ENCODE measurements at places on chromosomes 1 and 21. TPM values are rescaled to one million over a fixed set of nuclear protein-coding genes. Genes with fewer than 3 reads are reported as not detected.

- no peaks in the 10 kb centered on the region for H3K4me1 ChIP-seq
- no peaks in the 10 kb centered on the region for H3K27me3 ChIP-seq
- H3K4me3 ChIP-seq = no peak overlapping the region
- DNase-seq = peak; percentile 79
- no peak overlapping the region for H3K27ac ChIP-seq
- H3K36me3 ChIP-seq = no peaks in the 10 kb centered on the region
These were observed 604.8 kb upstream of the CXADR start for GRCh38 chr21:16908077-16908476.

GRCh38 chr1:232648316-232648715 is 18.4 kb upstream of the SIPA1L2 start:
- no peaks in the 10 kb centered on the region for H3K4me1 ChIP-seq
- no peaks in the 10 kb centered on the region for H3K36me3 ChIP-seq
- DNase-seq = peak; percentile 44
- H3K27me3 ChIP-seq = peaks cover 3% of the 10 kb centered on the region
- no peak overlapping the region for H3K4me3 ChIP-seq
- H3K27ac ChIP-seq = no peak overlapping the region

DNA sequence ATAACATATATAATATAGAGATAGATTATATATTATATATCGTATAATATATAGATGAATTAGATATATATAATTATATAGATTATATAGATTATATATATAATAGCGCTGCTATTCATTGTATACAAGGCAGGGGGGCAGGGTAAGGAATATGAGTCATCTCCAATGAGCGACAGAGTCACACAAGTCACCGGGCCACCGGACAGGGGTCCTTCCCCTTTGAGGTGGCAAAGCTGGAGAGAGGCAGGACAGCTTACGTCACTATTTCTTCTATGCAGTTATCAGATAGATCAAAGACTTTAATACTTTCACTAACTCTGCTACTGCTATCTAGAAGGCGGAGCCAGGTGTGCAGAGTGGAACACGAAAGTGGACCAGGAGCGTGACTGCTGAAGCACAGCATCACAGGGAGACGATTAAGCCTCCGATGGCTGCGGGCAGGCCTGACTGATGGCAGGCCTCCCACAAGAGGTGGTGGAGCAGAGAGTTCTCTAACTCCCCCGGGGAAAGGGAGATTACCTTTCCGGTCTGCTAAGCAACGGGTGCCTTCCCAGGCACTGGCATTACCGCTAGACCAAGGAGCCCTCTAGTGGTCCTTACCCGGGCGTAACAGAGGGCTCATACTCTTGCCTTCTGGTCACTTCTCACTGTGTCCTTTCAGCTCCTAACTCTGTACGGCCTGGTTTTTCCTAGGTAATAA is 2154.7 kb downstream of the MRPL39 start:
- no peak overlapping the region for H3K4me3 ChIP-seq
- no peaks in the 10 kb centered on the region for H3K36me3 ChIP-seq
- H3K27me3 ChIP-seq = no peaks in the 10 kb centered on the region
- DNase-seq = no peak

GRCh38 chr1:52533713-52534112 is 19.2 kb downstream of the TUT4 start:
- DNase-seq = no peak
- H3K4me1 ChIP-seq = no peaks in the 10 kb centered on the region
- H3K4me3 ChIP-seq = no peak overlapping the region
- H3K27me3 ChIP-seq = no peaks in the 10 kb centered on the region
- H3K27ac ChIP-seq = no peak overlapping the region
- H3K36me3 ChIP-seq = no peaks in the 10 kb centered on the region

DNA sequence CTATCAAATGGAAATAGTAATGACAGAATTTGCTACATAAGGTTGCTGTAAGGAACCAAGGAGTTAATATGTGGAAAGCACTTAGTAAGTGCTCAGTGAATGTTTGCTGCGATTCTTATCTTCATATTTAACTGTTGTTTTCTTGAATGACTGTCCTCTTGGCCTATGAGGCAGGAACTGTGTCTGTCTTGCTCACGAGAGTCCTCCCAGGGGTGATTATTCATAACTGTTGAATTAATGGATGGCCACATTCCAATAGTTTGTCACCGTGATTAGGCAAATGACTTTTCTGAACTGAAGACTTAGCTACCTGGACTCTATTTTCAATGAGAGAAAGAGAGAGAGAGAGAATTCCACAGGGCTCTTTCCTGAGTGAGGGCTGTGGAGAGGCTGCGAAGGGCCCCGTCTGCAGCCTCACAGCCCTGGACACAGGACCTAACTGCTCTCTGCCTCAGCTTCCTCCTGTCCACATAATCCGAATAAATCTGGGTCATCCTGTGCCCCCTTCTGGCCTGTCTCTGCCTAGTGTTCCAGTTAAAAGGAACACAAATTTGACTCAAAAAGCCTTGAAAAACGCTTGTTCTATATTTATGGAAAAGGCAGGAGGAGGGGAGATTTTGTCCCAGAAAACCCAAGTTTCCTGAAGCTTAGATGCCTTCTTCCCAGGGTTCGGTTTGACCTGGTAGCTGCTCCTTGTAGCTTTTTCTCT is 8.5 kb downstream of the EDN2 start:
- H3K27me3 ChIP-seq = peaks cover 4% of the 10 kb centered on the region
- peak; percentile 67 for DNase-seq
- no peak overlapping the region for H3K27ac ChIP-seq
- no peak overlapping the region for H3K4me3 ChIP-seq
- H3K36me3 ChIP-seq = no peaks in the 10 kb centered on the region
- H3K4me1 ChIP-seq = peaks cover 17% of the 10 kb centered on the region

DNA sequence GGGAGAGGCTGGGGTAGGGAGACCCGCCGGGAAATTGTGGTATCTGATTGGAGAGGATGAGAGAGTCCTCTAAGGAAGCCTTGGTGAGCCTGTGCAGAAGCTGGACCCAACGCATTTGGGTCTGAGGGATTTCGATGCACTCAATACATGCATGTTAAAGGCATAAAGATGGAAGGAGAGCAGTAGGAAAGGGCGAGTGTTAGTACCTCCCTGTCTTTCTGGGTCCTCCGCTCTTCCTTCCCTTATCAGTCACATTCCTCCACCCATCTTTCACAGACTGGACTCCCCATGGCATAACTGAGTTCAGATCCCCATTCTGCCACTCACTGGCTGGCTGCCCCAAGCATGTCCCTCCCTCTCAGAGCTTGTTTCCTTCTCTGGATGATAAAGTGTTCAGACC is 7.3 kb downstream of the RGS16 start:
- H3K27me3 ChIP-seq = no peaks in the 10 kb centered on the region
- no peak for DNase-seq
- no peak overlapping the region for H3K27ac ChIP-seq
- no peaks in the 10 kb centered on the region for H3K4me1 ChIP-seq
- H3K4me3 ChIP-seq = no peak overlapping the region

DNA sequence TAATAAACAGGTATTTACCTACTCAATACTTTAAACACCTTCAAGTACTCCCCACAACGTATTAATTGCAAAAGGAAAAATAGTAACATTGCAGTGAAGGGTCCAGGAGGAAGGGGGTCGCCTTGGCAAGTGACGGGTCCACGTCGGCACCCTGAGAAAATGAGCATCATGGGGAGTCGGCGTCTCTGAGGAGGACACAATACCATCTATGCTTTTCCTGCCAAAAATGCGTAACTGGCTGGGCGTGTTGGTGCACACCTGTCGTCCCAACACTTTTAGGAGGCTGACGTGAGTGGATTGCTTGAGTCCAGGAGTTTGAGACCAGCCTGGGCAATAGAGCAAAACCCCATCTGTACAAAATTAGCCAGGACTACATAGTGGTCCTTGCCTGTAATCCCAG is 7.3 kb downstream of the FTCD start:
- no peak overlapping the region for H3K4me3 ChIP-seq
- no peak for DNase-seq
- no peaks in the 10 kb centered on the region for H3K36me3 ChIP-seq
- H3K27ac ChIP-seq = no peak overlapping the region
- peaks cover 5% of the 10 kb centered on the region for H3K4me1 ChIP-seq

DNA sequence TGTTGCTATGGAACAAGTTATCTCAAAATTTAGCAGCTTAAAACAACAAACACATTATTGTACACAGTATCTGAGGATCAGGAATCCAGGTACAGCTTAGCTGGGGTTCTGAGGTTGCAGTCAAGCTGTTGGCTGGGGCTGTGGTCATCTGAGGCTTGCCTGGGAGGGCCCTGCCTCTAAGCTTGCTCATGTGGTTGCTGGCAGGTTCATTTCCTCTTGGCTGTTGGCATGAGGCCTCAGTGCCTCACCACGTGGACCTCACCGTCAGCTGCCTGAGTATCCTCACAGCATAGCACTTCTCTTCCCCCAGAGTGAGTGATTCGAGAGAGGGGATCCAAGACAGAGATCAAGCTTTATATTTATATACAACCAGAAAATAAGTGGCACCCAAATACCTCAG is 18.6 kb downstream of the NTPCR start:
- no peaks in the 10 kb centered on the region for H3K36me3 ChIP-seq
- no peak overlapping the region for H3K27ac ChIP-seq
- H3K4me1 ChIP-seq = no peaks in the 10 kb centered on the region
- no peak overlapping the region for H3K4me3 ChIP-seq

DNA sequence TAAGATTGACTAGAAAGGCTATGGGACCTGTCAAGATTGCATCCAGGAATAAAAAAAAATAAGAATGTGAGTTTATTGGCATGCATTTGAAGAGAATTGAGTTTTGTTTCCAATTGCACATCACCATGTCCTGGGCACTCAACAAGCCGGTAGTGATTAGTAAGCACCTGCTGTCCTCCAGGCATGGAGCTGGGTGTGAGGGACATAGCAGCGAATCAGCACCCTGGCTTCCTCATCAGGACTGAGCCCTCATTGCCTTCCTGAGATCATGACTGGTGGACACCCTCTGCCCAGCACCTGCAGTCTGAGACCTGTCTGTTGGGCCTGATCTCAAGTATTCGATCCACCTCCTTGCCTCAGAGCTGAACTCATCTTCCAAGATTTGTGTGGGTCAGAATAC is 26.8 kb downstream of the S100A6 start:
- no peaks in the 10 kb centered on the region for H3K36me3 ChIP-seq
- H3K27ac ChIP-seq = no peak overlapping the region
- peaks cover 21% of the 10 kb centered on the region for H3K4me1 ChIP-seq

DNA sequence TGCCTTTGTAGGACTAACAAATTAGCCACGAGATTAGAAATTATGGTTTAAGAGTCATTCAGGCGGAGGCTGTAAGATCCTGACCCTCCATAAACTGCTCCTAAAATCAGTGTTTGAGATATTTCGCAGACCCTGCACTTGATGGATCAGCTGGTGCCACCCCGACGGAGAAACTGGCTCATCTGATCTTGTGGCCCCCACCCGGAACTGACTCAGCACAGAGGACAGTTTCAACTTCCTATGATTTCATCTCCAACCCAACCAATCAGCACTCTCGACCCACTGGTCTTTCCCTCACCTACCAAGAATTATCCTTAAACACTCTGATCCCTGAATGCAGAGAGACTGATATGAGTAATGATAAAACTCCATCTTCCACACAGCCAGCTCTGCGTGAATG is 3.7 kb upstream of the JAM2 start:
- no peak overlapping the region for H3K4me3 ChIP-seq
- H3K27ac ChIP-seq = no peak overlapping the region
- DNase-seq = no peak
- no peaks in the 10 kb centered on the region for H3K36me3 ChIP-seq

DNA sequence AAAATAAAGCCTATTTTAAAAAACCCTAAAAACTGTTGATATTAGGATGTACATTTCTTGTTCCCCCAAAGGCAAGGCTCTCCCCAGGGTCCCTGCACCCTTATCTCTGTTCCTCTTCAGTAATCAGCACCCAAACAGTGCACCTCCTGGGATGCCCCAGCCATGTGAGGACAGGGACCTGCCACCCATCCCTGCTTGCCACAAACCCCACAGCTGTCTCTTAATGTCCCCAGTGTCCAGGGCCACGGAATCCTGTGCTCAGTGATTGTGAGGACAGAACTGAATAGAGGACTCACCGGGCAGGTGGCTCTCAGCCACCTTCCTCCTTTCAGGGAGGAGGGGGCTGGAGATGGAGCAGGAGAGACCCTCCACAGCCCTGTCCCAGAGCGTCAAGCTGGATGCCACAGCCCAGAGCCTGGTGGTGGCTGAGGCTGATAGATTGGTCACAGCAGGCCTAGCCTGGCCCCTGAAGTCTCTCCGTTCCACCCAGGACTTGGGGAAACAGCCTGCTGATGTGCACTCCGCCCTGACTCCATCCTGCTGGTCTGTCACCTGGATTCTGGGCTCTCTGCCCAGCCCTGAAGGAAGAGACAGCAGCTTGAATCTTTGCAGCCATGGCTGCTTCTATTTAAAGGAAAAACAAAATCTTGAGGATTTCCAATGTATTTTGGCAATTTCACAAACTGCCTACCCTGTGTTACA is 23.1 kb downstream of the RNF187 start:
- no peak overlapping the region for H3K27ac ChIP-seq
- H3K4me1 ChIP-seq = no peaks in the 10 kb centered on the region
- H3K36me3 ChIP-seq = no peaks in the 10 kb centered on the region
- no peak for DNase-seq
- peaks cover 2% of the 10 kb centered on the region for H3K27me3 ChIP-seq

DNA sequence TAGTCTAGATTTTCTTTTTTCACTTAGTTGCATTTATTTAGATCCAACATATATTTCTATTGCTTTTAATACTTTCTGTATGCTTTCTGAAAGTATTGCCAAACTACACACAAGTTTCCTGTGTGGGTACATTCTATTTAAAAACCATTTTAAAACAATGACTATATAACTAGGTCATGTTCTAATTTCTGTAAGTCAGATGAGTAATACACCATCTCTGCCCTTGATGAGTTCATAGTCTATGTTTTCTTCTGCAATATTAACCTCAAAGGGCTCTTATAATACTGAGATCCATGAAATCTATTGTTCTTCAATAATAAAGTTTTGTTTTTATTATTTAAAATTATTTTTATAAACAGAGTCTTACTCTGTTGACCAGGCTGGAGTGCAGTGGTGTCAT is 68.3 kb downstream of the RNASEL start:
- no peaks in the 10 kb centered on the region for H3K27me3 ChIP-seq
- no peaks in the 10 kb centered on the region for H3K36me3 ChIP-seq
- H3K4me1 ChIP-seq = no peaks in the 10 kb centered on the region

The NCF2 gene
- 4.3 TPM for total RNA-seq

The GNAT2 gene
- total RNA-seq = not detected

The C8A gene
- total RNA-seq = not detected

The OR2T2 gene
- not detected for total RNA-seq

The OR2AK2 gene
- not detected for total RNA-seq

The NCSTN gene
- 171 TPM for total RNA-seq
